SK-N-SH (cell line): ENCODE measurements at places on chromosomes 3 and 15. TPM values are rescaled to one million over a fixed set of nuclear protein-coding genes. Genes with fewer than 3 reads are reported as not detected.

- no peak for DNase-seq
These were observed 94.7 kb downstream of the PLXNA1 start for GRCh38 chr3:127077505-127078064.

DNA sequence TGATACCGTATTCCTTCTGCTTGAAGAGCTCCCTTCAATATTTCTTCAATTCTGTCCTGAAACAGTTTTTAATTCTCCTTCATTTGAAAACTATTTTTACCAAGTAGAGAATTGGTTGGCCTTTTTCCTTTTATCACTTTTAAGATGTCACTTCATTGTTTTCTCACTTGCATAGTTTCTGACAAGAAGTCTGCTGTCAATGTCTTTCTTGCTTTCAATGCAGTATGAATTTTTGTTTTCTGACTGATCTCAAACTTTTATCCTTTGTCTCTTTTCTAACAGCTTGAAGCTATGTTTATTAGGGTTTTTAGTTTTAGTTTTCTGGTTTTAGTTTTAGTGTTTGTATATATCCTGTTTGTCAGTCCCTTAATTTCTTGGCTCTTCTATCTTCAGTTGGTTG is 364.8 kb upstream of the TPRG1 start:
- DNase-seq = no peak

- DNase-seq = no peak
These were observed 92.3 kb upstream of the ROPN1 start for GRCh38 chr3:124084022-124084881.

DNA sequence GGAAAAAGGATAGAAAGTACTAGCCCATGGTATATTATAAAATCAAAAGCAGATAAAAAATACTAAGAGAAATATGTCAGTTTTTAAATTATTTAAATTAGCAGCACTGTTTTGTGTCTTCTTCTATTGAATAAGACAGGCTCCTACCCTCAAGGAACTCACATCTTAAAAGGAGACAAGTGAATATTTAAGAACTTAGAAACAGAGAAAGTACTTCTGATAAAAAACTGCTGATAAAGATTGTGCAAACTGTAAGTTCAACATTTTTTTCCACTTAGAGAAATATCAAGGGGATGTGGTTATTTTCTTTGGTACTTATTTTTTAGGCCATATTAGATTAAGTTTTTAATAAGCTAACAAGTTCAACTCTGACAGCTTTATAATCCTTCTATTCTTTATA is 3.0 kb upstream of the ANKRD28 start:
- DNase-seq = no peak

GRCh38 chr3:35635407-35635806 is 3.9 kb upstream of the ARPP21 start:
- DNase-seq = peak; percentile 36

GRCh38 chr3:14415501-14415900 is 13.1 kb downstream of the SLC6A6 start:
- no peak for DNase-seq

- DNase-seq = no peak
These were observed 68.5 kb upstream of the SLC2A2 start for GRCh38 chr3:171095063-171095462.

- no peak for DNase-seq
These were observed 4.2 kb upstream of the SLC6A6 start for GRCh38 chr3:14397940-14398796.

DNA sequence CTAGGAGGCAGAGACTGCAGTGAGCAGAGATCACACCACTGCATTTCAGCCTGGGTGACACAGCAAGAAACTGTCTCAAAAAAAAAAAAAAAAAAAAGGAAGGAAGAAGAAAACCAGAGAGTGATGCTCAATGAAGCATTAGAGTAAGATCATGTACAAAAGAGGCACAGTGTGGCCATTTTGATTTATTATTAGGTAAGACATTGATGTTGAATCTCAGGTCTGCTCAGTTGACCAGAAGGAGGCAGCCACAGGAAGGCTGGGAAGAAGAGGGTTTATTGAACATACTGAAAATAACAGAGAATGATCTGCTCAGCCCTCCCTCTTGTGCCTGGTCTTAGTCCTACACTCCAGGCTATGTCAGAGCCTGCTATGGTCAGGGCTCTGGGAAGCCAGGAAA is 15.6 kb downstream of the LRRK1 start:
- DNase-seq = no peak

DNA sequence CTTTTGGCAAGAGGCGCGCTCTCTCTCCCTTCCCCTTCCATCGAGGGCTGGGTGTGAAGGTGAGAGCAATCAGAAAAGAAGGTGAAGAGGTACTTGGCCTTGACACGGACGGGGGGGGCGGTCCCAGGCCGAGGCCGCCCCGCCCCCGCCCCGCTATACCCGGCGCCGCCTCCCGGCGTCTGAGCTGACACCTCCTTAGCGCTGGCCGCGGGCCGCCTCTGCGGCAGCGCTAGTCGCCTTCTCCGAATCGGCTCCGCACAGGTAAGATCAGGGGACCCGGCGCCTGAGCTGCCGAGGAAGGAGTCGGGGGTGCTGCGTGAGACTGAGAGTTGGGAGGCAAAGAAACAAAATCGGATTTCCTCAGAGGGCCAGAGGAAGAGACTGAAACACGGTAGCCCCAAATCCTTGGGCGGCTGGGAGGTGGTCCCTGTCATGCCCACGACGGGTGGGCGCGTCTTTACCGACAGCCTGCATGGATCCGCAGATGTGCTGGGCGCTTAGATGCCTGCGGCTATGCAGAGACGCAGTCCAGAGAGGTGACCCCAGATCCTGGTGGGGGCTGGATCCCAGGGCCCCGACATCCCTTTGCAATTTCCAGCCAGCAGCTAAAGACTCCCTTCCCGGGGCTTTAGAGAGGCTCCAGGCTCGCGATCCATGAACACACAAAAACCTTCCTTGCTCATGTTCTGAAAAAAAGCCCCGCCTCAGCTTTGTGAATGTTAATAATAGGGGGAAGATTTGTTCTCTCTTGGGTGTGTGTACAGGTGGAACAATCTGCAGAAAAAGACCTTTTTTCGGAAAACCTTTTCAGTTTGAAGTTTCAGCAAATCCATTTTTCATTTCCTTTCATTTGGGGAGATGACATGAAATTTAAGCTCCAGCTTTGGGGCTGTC is at the start of gene ENTPD3:
ENTPD3 (plus strand) TSS at position 184 of the 894 bp plus-strand sequence. CDS start 874 bp downstream, outside the sequence.
- peak; percentile 46 for DNase-seq

DNA sequence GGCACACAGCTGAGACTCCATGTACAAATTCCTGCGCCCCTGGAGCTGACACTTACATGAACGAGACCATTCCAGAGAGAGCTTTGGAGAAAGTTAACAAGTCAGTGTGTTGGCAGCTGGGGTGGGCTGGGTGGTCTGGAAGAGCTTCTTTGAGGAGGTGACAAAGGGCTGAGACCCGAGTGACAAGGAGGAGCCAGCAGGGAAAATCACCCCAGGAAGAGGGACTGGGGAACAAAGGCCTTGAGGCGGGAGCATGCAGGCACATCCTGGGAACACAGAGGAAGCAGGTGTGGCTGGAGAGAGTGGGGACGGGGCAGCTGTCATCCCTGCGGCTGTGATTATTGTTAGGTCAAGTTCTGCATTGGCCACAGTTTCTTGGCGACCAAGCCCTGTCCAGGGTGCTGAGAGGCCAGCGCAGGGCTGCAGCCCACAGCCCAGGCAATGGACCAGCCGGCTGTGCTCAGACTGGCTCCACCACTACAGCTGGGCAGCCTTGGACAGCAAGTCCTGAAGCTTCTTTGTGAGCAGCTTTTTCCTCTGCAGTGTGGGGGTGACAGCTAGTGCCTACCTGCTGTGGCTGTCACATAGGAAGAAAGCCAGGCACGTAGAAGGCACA is 34.2 kb upstream of the PRR23E start:
- DNase-seq = no peak

GRCh38 chr15:47386459-47386858 is 330.8 kb upstream of the SEMA6D start:
- DNase-seq = no peak

- no peak for DNase-seq
These were observed 10.5 kb downstream of the FILIP1L start for GRCh38 chr3:100103558-100104441.

GRCh38 chr3:133853063-133853924 is 42.4 kb downstream of the RAB6B start:
- no peak for DNase-seq

- DNase-seq = no peak
These were observed 153.0 kb downstream of the THRB start for GRCh38 chr3:24341668-24342067.

DNA sequence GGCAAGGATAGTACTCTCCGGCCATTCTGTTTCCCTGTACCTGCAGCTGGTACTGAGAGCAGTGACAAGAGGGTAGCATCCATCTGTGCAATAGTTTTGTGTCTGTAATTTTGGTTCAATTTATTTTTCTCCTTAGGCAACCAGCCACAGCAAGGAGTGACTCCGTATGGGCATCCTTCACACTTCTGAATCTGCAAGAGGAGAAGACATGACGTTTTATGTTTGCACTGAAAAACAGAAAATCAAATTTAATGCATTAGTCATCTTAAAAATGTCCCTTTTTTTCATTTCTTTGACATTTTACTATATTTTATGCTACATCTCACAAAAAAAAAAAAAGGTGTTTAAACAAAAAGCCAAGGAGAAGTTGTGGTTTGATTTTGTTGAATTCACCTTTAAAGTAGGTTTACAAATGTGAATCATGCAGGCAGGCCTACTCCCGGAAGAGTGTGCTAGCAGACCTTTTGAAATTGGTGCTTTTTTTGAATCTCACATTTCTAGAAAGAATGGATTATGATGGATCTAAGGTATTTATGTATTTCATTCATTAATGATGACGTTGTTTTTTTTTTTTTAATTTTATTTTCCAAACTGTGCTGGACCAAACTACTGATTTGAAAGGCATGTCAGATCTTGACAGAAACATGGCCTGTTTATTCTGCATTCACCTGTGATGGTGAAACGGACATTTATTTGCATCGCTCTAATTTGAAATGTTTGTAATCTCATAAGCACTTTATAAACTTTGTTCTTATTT is 28.1 kb downstream of the IGSF10 start:
- no peak for DNase-seq

DNA sequence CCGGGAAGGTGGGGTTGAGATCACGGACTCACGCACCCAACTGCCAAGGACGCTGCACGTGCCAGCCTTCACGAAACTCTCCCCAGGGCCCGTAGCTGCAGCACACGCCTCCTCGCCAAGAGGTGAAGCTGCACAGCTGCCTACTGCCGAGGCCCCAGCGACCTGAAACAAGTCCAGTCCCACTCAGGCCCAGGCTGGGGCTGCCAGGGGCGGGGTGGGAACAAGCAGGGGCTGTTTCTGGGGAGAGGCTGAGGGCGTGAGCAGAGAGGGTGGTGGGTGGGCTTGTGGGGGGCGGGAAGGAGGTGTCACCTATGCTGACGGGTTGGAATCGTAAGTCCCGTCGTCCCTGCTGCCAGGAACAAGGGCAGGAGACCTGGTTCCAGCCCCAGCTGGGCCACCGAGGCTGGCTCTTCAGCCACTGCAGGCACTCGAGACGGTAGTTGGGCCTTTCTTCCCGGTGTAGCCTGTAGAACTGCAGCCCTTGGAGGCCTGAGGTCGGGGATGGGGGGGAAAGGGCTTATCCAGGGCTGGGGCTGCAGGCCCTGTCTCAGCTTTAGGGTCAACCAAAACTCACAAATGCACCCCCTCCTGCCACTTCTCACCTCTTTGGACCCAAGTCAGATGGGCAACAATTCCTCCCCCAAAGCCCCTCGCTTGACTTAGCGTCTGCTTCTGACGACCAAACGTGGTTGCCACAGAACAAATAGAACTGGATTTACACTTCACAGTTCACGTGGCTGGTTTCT is 44.4 kb downstream of the MUC20 start:
- peak; percentile 21 for DNase-seq

- DNase-seq = peak; percentile 64
These were observed 116.9 kb downstream of the ALDH1A2 start for GRCh38 chr15:57948351-57949289.

DNA sequence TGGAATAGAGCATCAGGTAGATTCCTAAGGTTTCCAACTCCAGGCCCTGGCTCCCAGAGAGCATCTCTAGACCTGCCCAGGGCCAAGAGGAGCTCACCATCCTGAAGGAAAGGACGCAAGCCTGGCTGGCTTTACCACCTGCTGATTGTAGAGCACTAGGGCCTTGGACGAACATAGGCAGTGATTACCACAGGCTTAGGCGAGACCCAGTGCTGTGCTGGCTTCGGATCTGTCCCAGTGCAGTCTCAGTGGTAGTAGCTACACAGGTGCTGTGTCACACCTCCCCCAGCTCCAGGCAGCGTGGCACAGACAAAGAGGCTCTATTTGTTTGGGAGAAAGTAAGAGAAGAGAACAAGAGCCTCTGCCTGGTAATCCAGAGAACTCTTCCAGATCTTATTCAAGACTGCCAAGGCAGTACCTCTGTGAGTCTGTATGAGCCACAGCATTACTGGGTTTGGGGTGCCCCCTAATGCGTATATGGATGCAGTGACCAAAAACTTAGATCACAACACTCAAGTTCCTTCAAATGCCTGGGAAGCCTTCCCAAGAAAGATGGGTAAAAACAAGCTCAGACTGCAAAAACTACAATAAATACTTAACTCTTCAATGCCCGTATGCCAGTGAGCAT is 25.4 kb downstream of the ISG20 start:
- DNase-seq = no peak

DNA sequence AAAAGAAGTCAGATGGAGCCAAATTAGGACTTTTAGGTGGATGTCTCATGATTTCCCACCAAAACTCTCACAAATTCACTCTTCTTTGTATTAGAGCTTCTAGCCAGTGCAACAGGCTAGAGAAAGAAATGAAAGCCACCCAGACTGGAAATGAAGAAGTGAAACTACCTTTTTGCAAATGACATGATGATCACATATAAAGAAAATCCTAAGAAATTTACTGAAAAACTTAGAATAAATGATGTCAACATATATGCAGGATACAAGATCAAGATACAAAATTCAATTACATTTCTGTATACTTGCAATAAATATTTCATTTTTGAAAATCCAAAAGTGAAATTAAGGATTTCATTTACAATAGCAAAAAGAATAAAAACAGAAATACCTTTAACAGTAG is 110.8 kb downstream of the LRIG1 start:
- no peak for DNase-seq

- DNase-seq = no peak
These were observed 8.7 kb downstream of the PXK start for GRCh38 chr3:58341376-58341775.

DNA sequence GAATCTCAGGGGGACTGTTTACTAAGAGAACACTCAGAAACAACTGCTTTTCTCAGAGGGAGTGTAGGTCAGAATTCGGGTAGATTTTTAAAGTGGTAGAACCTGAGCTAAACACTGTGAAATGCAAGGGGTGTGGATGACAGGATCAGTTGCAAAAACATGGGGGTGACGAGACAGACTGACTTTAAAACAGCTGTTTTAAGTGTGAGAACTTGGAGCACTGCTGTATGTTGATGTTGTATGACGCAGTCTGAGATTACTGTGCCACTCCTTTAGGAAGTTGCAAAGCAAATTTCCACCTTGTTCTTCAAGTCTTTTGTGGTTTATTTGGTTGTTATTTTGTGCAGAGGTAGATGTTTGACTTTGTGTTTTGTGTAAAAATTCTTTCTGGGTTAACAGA is 36.8 kb upstream of the DIPK2A start:
- no peak for DNase-seq

- no peak for DNase-seq
These were observed 13.4 kb downstream of the LRIG1 start for GRCh38 chr3:66487465-66487864.

GRCh38 chr3:108341911-108342310 is 45.6 kb downstream of the HHLA2 start:
- no peak for DNase-seq

Gene PLCL2
- polyA plus RNA-seq = 0.85 and 1.1 TPM in 2 replicates

Gene UBAP1L
- polyA plus RNA-seq = 1.8 and 1.9 TPM in 2 replicates

Gene TRIM59
- polyA plus RNA-seq = 4.1 and 5.3 TPM in 2 replicates

Gene RHOV
- 0.49 and 0.62 TPM in 2 replicates for polyA plus RNA-seq

Gene TMEM207
- not detected in 2 replicates for polyA plus RNA-seq

Gene PP2D1
- polyA plus RNA-seq = not detected in 2 replicates

Gene SAMD7
- not detected in 2 replicates for polyA plus RNA-seq

Gene MST1
- 35.1 and 46.3 TPM in 2 replicates for polyA plus RNA-seq
